ENCODE measurements at places on chromosomes 1 and 21.

DNA sequence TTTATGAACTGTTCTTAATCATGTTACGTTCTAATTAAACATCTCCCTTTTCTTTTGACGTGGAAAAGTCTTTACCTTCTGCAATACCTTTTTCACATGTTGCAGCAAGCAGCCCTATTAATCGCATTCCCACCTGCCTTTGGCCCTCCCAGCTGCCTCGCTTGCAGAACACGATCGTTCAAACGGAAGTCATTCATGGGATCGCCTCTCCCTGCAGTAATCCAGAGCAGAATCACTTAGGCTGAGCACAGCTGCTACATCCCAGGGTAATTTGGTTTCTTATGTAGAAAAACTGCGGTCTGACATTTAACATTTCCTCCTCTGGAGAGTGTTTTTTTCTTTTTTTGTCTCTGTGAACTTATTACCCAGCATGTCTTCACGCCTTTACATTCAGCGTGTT, 206.3 kb downstream of the KIF26B start:
- DNase-seq: no peak

DNA sequence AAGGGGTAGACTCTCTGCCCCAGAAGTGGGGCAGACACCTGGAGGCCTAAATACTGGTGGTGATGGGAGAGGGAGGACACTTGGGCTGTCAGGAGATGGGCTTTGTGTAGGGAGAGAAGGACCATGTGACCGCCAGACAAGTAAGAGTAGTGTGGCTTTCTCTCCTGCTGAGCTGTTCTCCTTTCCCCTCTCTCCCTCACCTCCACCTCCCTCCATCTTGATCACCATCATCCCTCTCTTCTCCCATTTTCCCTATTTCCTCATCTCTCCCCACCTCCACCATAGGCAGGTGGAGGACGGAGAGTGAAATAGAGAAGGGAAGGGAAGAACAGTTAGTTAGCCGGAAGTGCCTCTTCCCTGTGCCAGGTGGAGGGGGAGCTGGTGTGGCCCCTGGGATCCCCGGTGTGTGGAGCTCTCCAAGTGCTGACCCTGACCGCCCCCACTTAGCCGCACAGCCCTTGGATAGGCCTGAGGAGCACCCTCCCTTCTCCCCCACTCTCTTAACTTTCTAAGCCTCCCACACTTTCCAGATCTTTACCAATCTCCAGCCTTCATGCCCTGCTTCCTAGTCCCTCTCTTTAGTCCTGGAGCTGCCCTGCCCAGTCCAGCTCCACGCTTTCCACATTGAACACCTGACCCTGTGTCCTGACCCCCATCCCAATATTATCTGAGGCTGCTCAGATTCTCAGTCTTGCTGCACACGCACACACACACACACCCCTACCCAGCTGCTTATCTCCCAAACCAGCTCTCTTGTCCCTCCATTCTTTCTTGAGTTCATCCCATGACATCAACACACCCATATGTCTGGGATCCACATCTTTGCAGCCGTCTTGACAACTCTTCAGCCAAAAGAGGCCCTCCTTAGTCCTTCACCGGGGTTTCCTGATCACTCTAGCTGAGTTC, 1.5 kb downstream of the CELF3 start:
- DNase-seq: no peak

- no peak for DNase-seq
Observed at GRCh38 chr1:152228831-152229230, 4.8 kb upstream of the HRNR start.

DNA sequence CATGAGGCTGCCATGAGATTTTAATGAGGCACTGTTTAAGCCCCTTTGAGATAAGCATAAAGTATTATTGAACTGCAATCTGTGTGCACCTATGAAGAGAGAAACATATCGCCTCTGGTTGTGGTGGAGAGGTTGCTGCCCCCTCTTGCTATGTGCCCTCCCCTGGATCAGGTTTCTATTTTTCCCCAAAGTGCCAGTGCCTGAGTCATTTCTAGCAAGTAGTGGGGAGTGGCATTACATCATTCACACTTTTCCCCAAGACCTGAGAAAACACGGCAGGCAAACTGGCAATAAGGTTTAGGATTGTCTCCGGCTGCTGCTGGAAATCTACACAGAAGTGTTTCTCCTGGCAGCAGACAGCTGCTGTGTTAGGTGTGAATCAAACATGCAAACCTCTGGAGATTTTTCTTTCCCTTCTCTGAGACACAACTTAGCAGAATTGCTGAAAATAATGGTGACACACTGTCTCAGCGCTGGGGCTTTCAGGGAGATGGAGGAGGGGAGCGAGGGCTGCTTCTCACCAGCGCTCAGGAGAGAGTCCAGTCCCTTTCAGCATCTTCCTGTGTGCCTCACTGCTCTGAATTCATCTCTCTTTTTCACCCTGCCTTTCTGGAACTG, 13.7 kb upstream of the RGS16 start:
- no peak for DNase-seq

GRCh38 chr1:211677659-211678058, 2.2 kb upstream of the NEK2 start:
- DNase-seq: no peak

GRCh38 chr1:67630438-67631045, 54.5 kb upstream of the GADD45A start:
- DNase-seq: no peak

- DNase-seq: no peak
Observed at GRCh38 chr1:42003433-42003832, 84.7 kb upstream of the HIVEP3 start.

- DNase-seq: no peak
Observed at GRCh38 chr21:43333298-43334062, 93.5 kb downstream of the SIK1 start.

- DNase-seq: no peak
Observed at GRCh38 chr1:228508840-228509415, 21.7 kb downstream of the RNF187 start.

DNA sequence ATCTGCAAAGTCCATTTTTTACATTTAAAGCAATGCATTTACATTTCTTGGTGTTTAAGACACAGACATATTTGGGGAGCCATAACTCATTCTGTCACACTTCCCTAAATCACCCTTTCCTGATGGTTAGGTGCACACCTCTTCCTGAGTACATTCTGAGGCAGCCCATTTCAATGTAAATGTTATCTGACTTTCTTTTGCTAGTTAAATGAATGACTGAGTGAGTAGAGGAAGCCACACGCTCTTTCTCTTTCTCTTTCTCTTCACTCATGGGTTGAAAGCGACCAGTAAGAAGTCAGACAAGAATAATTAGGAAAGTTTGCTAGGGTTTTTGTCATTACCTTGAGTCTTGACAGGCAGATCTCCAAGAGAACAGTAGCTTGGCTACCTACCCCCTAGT, 143.1 kb downstream of the S1PR1 start:
- DNase-seq: no peak
